Caco-2 (cell line): ENCODE measurements at places on chromosomes 1 and 21. TPM values are rescaled to one million over a fixed set of nuclear protein-coding genes. Genes with fewer than 3 reads are reported as not detected.
A peak's percentile ranks its signal among the peaks of the same experiment; 100 is the strongest.

KLF17 gene
- not detected in 2 replicates for total RNA-seq

DNA sequence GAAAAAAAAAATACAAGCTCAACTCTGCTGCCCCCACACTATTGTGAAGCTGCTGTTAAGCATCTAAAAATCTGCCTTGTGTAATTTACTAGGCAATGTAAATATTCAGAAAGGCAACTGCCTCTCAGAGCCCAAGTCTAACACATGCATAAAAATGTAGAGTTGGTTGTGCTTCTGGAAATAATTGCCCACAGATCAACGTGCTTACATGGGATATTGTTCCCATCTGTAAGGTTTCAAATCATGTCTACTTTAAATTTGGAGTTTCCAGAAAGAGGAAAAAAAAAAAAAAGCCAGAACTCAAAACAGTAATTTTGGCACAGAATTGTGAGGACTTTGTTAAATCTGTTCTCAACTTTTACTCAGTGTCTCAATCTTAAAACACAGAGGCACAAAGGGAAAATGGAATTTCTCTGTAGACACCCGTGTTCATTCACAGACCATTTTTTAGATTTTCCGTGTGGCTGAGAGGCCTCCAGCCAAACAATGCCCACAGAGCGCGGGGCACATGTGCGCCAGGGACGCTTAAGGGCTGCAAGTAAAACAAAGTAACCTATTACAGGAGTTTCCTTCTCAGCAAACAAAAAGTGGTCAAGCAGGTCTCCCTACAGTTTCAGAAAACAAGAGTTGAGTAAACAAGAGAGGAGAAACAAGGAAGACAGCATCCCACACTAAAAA, 115.5 kb downstream of the RERE start:
- no peaks in the 10 kb centered on the region for H3K36me3 ChIP-seq
- H3K27ac ChIP-seq, result peak overlapping the region; percentile 89
- H3K27me3 ChIP-seq, result no peaks in the 10 kb centered on the region
- H3K4me1 ChIP-seq, result peaks cover 51% of the 10 kb centered on the region
- peak; percentile 76 for DNase-seq
- peak overlapping the region; percentile 87 for H3K4me3 ChIP-seq

- H3K36me3 ChIP-seq, result peaks cover 3% of the 10 kb centered on the region
- H3K4me1 ChIP-seq, result peaks cover 27% of the 10 kb centered on the region
- no peaks in the 10 kb centered on the region for H3K27me3 ChIP-seq
These were observed 120.6 kb upstream of the IFFO2 start for GRCh38 chr1:19076841-19077616.

PBX1 gene
- total RNA-seq, result 101 and 103 TPM in 2 replicates

DNA sequence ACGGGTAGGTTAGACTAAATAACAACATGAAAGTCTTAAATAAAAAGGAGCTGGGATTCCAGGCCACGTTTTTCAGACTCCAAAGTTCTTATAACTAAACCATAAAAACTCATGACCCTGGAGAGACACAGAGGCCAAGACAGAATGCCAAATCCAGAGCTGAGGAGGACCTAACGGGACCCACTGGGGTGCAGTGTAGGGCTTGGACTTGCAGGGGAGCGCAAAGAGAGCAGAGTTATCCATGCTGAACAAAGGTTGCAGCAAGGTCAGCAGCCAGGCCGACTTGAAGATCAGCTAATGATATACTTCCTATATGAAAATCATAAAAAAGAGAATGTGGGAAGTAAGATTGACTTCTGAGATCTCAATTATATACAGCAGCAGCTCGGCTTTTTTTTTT, 237.1 kb downstream of the TM2D1 start:
- DNase-seq, result no peak
- H3K36me3 ChIP-seq, result no peaks in the 10 kb centered on the region
- no peak overlapping the region for H3K4me3 ChIP-seq
- no peak overlapping the region for H3K27ac ChIP-seq

DNA sequence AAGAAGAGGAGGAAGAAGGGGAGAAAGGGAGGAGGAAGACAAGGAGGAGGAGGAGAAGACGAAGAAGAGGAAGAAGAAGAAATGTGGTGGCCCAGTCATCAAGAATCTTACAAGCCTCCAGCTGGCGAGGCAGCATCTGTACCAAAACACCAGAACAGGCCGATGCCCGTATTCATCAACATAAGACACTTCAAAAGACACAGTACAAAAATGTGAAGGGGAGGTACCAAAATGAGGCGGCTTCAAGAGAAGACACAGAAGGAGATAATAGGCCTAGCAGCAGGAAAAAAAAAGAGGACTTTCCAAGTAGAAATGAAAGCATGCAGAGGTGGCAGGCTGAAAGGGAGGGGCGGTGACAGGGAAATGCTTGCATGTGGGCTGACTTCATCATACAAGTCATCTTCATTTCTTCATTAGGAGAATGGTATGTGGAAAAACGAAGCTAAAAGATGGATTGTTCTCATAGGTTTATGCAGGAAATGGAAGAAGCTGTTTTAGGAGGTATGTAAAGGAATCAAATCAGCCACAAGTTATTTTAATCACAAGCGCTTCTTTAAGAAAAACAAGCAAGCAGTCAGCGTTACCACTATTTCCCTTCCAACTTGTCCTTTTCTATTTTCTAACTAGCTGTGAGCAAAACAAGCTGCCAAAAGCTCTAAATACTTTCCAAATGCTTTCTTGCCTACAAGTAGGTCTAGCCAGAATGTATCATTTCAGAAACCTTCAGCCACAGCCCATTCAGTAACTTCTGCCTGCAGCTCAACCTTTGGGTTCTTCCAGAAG, 192.3 kb downstream of the SLC45A1 start:
- no peak for DNase-seq
- H3K4me3 ChIP-seq, result no peak overlapping the region
- no peaks in the 10 kb centered on the region for H3K36me3 ChIP-seq
- H3K4me1 ChIP-seq, result no peaks in the 10 kb centered on the region
